ENCODE measurements at places on chromosomes 3 and 15.
A peak's percentile ranks its signal among the peaks of the same experiment; 100 is the strongest.

GRCh38 chr3:156429125-156429524 is 125.8 kb downstream of the SSR3 start:
- DNase-seq = no peak

GRCh38 chr15:41789236-41789635 is 15.0 kb downstream of the MAPKBP1 start:
- DNase-seq = no peak

DNA sequence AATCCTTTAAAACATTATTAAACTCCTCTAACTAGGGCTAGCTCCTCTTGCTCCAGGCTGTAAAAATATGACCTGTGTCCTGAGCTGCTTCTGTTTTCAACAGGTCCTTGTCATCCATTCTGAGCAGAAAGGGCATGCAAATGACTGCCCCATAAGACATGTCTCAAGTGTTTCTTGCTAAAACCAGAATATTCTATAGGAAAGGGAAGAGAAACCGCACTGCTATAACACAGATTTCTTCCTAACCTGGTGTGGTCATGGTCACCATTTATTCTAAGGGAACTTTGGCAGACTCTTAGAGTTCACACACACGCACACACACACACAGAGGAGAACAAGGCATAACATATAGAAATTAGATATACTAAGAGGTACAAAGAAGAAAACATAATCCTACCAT is 34.2 kb upstream of the B3GNT5 start:
- DNase-seq = no peak

DNA sequence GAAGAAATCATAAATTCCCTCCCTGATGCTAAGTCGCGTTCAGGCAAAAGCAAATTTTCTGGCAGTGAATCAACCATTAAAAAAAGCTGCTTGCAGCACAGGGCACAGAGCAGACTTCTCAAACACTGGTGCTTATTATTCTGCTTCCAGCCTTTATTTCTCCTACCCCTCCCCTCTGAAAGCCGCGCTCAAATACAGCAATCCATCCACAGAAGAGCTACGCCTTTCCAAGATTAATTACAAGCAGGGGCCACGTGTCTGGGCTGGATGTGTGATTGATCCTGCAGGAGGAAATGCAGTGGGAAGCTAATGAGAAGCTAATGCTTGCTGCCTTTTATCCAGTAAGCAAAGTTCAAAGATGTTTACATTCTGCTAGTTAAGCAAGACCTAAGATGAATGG is 134.9 kb upstream of the TOPAZ1 start:
- DNase-seq = peak; percentile 59

DNA sequence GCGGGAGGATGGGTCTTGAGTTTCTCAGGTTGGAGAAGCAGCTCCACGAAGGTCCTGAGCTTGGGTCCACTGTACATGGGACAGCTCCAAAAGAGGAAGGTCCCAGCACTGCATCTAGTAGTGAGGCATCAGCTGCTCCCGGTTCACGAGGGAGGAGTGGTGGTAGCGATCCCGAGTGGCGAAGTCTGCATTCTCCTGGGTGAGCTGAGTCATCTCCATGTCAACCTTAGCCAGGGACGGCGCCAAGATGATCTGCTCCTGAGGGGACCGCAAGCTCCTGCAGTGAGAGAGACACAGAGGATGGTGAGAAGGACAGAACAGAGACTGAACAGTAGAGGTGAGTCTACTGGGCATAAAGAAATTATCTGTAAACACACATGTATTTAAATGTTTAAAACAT is 28.0 kb upstream of the HEG1 start:
- DNase-seq = no peak

DNA sequence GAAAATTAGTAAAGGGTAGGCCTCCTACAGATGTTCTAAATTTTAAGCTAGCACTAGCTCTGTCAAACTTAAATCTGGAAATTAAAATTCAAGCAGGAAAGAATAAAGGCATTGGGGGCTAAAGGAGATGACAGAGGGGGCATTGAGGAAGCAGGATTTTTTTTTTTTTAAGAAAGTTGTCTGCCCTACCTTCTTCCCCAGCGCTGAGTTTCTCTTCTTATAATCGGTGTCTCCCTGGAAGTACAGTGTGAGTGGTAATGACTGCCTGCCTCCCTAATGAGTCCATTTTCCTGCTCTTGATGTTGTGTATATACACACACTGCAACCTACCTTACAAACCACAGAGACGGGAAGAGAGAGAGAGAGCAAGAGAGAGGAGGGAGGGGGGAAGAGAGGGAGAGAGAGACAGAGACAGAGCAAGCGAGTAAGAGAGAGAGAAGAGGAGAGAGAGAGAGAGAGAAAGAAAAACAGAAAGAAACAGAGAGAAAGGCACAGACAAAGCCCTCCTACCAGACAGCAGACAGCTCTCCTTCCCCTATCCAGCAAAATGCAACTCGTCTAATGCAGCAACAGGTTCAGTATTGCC is 47.0 kb downstream of the ZBTB20 start:
- DNase-seq = no peak

GRCh38 chr3:22982981-22983587 is 220.0 kb upstream of the UBE2E2 start:
- no peak for DNase-seq

DNA sequence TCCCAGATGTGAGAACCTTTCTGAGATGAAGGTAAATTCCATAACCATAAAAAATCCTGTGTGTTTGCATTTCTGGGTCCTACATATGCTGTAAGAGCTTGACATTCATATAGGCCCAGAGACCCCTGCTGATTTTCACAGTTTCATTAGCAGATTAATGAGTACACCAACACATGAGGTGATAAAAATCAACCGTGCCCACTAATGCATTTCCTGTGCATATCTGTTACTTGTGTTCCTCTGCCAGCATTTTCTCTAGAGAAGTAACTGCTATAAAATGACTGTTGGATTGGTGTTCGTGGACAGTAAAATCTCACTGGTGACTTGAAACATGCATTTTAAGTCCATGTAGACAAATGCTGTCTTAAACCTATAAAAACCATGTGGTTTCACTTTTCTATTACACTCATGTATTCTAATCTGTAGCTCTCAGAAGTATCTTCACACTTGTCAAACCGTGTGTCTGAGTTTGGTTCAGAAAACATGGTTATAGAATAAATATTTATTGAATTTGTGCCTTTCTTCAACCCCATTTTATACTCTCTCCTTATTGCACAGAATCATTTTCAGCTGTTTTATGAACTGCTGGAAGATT is 14.6 kb downstream of the MAP2K5 start:
- no peak for DNase-seq

- no peak for DNase-seq
Measured at GRCh38 chr3:33093847-33094246, 3.1 kb downstream of the GLB1 start.

- DNase-seq = no peak
Measured at GRCh38 chr3:140585828-140586227, 92.0 kb upstream of the TRIM42 start.
